Frontal cortex (tissue), 4 donors: ENCODE measurements at places on chromosomes 2 and 18. TPM values are rescaled to one million over a fixed set of nuclear protein-coding genes. Genes with fewer than 3 reads are reported as not detected.

Gene GALNT5
- total RNA-seq = under 0.01 TPM

Gene LCT
- total RNA-seq = not detected

Gene SYT4
- total RNA-seq = 746 TPM

Gene SERPINB10
- total RNA-seq = 0.41 TPM

Gene POLE4
- total RNA-seq = 17.1 TPM

Gene CLEC4F
- total RNA-seq = not detected

Gene SP100
- total RNA-seq = 4.1 TPM

Gene DUSP2
- 4.5 TPM for total RNA-seq

Gene KIF1A
- total RNA-seq = 146 TPM

Gene RND3
- total RNA-seq = 251 TPM

Gene NTSR2
- 0.82 TPM for total RNA-seq

Gene RUFY4
- not detected for total RNA-seq

Gene ARL4C
- total RNA-seq = 41.2 TPM

Gene XDH
- total RNA-seq = not detected

Gene RESP18
- total RNA-seq = 0.82 TPM

Gene SGO2
- 2.9 TPM for total RNA-seq

Gene RAB3GAP1
- total RNA-seq = 61.1 TPM

DNA sequence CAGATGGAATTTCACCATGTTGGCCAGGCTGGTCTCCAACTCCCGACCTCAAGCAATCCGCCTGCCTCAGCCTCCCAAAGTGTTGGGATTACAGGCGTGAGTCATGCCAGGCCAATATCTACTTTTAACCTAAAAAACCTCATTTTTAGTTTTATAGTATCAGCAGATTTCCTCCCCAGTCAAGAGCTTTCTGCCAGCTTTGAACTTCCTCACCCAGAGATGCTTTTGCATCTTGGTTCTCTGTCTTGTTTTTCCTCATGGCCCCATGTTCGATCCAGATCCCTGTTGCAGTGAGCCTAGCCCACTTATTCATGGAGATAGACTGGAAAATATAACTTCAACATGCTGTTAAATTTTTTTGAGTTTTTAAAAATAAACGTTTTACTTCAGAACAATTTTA is 33.1 kb upstream of the CFAP36 start:
- no peak for DNase-seq

- DNase-seq = no peak
Observed at GRCh38 chr2:178392215-178392614, 58.8 kb downstream of the PRKRA start.

DNA sequence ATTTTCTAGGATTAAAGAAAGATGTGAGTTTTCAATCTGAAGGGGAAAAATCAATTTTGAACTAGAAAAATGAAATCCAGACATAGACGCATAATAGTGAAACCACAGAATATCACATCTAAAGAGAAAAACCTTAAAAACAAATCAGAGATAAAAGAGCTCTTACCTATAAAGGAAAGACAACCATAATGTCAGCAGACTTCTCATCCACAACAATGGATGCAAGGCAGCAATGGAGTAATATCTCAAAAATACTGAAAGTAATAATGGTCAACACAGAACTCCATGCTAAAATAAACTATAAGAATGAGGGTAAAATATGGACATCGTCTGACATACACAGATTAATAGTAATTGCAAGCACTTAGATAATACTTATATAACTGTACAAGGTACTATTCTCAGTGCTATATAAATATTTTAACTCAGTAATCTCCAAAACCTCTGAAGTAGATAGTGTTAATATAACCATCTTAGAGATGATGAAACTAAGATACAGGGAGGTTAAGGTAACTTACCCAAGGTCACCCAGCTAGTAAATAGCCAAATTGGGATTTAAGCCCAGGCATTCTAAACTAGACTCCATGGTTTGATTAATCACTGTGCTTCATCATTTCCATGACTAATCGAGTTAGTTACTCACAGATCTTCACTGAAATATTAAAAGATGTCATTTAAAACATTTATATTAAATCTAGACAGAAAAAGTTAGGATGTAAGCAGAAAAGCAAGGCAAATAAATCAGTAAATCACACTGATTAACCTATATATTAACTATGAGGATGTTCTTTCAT is 89.4 kb upstream of the SPTBN1 start:
- no peak for DNase-seq

GRCh38 chr2:236376566-236377244 is 112.5 kb upstream of the ASB18 start:
- no peak for DNase-seq

DNA sequence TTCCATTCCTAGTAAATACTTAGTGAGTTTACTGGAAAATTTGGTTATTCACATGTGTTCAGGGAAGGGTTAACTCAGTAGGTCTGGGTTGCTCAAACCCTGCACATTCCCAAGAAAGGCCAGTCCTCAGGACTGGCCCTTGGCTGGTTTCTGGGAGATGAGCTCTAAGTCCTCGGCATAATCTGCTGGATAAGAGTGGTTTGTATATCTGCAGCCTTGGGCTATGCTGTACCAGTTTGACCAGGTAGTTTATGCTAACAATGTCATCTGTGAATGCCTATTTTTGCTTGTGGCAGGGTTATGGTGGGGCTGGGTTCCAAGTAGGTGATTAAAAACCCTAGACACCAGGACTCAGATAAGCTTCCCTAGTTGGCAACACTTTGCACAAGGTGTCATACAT is 7.4 kb upstream of the PTH2R start:
- no peak for DNase-seq

GRCh38 chr18:70622622-70623419 is 334.0 kb downstream of the SOCS6 start:
- DNase-seq = no peak

DNA sequence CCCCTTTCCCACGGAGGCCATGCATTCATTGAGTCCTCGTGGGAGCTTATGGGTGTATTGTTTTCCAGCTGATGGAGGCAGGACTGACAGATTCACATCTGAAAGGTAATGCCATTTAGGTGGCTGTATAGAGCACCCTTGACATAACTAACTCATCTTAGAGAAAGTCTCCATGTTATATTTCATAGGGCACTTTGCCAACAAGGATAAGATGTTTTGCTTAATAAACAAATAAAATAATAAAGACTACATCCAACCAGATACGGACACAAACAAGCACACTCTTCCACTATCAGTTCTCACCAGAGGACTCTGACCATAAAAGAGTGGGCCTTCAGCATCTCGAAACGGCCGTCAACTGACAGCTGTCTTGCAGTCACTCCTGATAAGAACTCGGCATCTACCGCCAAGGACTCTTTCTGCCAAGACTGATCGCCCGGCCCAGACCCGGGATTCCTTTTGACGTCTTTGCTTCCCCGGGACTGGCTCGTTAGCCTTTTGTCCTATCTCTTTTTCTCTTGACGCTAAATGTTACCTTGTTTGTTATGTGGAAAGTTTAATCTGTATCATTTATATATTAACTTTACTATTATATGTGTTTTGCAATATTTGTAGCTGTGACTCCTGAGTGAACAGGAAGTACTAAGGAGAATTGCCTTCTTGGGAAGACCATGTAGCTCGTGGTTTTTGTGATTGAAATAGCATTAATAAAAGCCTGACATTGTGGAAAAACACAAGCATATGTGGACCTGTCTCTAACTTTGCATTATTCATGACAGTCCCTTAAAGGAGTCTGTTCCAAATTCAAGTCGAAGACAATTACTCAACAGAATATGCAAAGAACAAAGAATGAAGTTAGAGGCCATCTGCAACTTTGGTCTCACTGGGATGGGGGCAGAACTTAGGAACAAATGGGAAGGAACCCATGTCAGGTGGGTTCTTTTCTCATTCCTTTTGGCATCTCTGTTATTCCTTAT is 195.1 kb downstream of the LPIN1 start:
- no peak for DNase-seq

- no peak for DNase-seq
Observed at GRCh38 chr2:40725040-40725439, 273.1 kb upstream of the SLC8A1 start.

DNA sequence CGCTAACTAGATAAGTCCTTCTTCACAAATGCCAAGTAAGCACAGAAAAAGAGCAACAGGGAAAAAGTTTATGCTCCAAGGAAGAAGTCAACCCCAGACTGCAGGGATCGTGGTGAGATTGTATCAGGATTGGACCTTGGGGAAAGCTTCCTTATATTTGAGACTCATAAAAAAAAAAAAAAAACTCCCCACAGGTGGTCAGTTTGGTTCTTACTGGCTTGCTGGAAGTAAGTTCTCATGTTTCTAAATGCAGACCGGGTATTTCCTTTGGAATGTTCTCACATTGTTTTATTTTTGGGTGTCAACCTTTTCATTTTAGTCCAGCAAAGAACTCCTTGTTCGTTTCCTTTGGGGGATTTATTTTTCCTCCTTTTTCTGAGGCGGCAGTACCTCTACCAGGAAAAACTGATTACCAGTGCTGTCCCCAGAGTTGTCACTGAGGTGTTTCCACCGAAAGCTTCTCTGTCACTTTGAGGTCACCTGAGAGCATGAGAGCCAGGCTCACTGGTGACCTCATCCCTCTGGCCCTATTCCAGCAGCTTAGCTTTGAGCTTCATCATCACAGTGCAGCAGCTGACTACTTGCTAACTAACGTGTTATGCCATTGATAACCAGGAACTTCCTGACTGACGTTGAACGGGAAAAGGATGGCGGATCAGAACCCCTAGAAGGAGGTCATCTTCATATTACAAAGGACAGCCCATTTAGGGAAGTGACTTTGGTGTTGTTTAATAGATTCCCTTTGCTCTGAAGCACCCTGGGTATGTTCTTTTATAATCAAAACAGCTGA is 16.8 kb upstream of the ATP8B1 start:
- no peak for DNase-seq

GRCh38 chr2:10774394-10774793 is 38.2 kb downstream of the PDIA6 start:
- DNase-seq = no peak

GRCh38 chr2:218814540-218815243 is 16.9 kb downstream of the PRKAG3 start:
- DNase-seq = no peak

GRCh38 chr18:46169464-46169941 is 65.3 kb downstream of the HAUS1 start:
- peak; percentile 20 for DNase-seq

DNA sequence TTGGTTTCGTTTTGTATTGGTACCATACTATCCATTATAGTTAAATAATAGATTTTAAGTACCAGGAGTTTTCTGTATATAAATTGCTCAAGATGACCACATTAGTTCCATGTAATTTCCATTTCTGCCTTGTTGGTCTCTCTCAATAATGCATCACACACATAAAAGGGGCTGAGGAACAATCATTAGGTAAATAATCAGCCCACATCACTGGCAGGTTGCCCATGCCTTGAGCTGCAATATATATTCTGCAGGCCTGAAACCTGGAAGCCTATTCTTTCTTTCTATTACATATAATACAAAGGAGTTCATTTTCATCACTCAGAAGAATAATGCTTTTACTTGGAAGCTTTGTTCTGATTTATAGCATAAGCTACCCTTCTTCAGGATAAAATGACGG is 616.1 kb upstream of the PKDCC start:
- DNase-seq = no peak

- no peak for DNase-seq
Observed at GRCh38 chr2:53403792-53404413, 363.7 kb upstream of the CHAC2 start.

GRCh38 chr2:25115902-25116301 is 52.5 kb downstream of the POMC start:
- no peak for DNase-seq

- no peak for DNase-seq
Observed at GRCh38 chr2:240060977-240061591, 7.8 kb upstream of the OR6B3 start.

GRCh38 chr2:113977060-113977659 is 87.3 kb downstream of the ACTR3 start:
- DNase-seq = no peak

GRCh38 chr2:183349091-183349490 is 224.8 kb downstream of the NUP35 start:
- DNase-seq = no peak

DNA sequence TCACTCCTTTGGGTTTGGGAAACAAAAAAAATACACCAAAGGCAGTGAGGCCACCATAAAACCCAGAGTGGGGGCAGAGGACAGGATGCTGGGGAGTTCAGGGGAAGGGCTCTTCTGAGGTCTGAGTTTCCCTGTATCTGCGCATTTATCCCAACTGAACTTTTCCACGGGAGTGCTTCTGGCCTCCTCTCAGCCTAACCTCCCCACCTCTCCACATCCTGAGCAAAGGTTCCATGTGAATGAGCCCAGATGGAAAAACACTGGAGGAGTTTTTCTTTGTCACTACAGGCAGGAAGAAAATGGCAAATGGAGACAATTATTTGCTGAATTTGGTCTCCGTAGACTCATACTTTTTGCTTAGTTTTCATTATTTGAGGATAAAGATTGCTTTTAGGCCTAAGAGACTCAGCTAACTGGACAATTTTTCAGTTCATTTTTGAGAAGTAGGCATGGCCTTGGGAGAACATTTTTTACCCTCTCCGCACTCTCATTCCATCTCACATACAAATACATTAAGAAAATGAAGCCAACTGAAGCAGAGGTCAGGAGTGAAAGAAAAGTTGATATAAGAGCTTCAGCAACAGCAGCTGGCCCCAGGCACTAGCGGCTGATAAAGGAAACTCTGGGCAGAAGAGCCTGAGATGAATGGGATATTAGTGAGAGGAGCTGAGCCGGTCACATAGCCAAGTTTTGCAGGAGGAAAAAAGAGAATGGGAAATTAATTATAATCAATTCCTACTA is 82.6 kb upstream of the CYP1B1 start:
- DNase-seq = no peak

DNA sequence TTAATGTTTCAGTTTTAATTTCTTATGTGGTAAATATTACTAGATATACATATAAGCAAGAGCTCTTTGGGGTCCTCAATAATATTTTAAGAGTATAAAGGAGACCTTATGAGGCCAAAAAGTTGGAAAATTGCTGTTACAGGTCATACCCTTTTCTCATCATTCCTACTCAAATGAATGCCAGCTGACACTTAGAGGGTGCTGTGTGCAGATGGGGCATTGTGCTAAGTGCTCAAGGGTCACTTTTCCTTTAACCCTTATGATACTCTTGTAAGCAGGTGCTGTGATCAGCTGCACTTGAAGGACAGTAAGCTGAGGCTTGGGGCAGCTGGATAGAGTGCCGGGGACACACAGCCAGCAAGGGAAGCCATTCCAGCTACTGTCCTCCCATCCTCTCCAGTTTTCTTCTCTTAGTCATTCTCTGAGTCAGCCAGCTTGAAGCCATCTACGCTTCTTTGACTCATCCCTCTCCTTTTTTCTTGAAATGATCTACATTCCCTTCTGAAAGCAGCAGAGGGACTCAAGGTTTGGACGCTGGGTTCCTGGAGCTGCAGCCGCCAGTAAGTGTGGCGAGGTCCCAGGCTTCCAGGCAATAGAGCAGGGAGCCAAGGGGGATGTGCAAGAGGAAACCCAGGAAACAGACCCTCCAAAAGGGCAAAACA is 42.0 kb upstream of the CREB1 start:
- DNase-seq = peak; percentile 30

- no peak for DNase-seq
Observed at GRCh38 chr2:196510246-196510645, 129.3 kb upstream of the CCDC150 start.
